AG08395 (cell line): ENCODE measurements at places on chromosomes 1 and 21.

DNA sequence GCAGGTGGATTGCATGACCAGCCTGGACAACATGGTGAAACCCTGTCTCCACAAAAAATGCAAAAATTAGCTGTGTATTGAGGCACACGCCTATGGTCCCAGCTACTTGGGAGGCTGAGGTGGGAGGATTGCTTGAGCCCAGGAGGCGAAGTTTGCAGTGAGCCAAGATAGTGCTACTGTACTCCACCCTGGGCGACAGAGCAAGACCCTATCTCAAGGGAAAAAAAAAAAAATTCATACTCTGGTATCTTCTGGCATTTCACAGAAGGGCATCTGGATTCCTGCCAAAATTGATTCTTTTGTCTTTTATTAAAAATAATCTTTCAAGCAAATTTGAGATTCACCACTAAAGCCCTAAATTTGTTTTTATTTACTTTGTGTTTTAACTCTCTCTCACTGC, 19.2 kb downstream of the CLIC4 start:
- DNase-seq: no peak

GRCh38 chr1:220873868-220874655, 5.2 kb upstream of the HLX start:
- DNase-seq: peak; percentile 66

- no peak for DNase-seq
Observed at GRCh38 chr1:64536836-64537490, 67.0 kb downstream of the CACHD1 start.

DNA sequence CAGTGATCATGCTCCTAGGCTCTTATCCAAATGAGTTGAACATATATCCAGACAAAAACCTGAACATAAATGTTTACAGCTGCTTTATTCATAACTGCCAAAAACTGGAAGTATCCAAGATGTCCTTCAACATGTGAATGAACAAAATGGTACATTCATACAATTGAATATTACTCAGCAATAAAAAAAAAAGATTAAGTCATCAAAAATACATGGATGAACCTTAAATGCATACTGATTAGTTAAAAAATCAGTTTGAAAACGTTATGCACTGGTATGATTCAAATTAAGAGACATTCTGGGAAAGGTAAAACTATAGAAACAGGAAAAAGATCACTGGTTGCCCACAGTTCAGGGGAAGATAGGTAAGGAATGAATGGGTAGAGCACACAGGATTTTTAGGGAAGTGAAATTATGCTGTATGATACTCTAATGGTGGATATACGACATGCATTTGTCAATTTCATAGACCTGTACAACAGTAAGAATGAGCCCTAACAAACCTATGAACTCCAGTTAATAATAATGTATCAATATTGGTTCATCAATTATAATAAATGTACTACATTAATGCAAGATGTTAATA, 3.1 kb downstream of the LRRC40 start:
- no peak for DNase-seq
